ENCODE measurements at places on chromosomes 12 and 14.
A peak's percentile ranks its signal among the peaks of the same experiment; 100 is the strongest.

DNA sequence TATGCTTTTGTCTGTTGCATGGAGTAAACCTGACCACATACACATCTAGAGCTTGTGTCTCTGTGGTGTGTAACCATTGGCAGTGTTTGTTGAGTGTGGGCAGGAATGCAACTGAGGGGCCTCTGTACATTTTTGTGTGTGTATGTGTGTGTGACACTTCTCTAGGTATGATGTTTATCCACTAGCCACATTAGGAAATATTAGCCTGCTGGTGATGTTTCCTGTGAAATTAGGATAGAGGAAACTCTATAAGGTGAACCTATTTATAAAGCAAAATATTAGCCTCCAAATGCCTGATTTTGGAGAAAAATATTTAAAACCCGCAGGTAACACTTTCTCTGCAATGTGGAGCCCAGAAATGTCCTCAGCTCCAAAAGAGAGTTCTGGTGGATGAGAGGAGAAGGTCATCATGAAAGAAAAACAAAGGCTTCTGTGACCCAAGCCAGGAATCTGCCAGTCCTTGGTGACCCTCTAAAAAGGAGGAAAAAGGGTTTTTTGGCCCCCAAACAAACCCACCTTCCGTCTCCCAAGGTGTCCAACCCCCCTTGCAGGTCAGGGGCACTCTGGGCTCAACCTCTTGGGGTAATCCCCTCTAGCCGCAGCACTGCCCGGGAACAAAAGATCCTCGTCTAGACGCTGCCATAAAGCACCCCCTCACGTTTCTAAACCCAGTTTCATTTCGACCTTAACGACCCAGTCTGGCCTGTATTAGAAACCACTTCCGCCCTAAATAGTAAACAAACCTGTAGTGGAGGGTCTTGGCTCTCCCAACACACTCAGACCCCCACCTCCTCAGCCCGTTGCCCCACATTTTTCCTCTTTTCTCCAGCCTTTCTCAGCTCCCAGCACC, 3.1 kb upstream of the HOTAIR start:
- no peak for DNase-seq

DNA sequence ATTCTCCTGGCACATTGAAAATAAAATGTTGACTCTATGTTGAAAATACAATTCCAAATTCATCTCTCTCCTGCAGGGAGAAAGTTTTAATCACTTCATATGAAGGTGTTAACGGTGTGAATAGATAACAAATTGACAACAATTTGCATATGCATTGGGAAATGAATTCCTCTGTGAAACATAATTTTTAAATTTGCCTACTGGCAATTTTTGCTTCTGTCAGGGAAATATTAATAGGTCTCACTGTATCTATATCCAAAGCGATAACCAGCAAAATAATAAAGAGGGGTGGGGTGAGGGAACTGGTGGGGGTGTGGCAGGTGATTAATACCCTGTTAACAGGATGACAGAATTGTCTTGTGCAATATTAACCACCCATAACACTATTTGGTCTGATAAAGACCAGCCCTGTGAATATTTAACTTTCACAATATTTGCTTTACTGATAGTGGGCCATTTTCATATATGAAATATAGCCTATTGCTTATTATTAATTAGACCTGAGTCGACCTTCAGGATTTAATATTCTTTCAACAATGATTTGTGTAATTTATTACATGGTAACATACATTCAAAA, 239.0 kb upstream of the SSTR1 start:
- no peak for DNase-seq

GRCh38 chr14:95240859-95241813, 78.6 kb downstream of the CLMN start:
- no peak for DNase-seq

DNA sequence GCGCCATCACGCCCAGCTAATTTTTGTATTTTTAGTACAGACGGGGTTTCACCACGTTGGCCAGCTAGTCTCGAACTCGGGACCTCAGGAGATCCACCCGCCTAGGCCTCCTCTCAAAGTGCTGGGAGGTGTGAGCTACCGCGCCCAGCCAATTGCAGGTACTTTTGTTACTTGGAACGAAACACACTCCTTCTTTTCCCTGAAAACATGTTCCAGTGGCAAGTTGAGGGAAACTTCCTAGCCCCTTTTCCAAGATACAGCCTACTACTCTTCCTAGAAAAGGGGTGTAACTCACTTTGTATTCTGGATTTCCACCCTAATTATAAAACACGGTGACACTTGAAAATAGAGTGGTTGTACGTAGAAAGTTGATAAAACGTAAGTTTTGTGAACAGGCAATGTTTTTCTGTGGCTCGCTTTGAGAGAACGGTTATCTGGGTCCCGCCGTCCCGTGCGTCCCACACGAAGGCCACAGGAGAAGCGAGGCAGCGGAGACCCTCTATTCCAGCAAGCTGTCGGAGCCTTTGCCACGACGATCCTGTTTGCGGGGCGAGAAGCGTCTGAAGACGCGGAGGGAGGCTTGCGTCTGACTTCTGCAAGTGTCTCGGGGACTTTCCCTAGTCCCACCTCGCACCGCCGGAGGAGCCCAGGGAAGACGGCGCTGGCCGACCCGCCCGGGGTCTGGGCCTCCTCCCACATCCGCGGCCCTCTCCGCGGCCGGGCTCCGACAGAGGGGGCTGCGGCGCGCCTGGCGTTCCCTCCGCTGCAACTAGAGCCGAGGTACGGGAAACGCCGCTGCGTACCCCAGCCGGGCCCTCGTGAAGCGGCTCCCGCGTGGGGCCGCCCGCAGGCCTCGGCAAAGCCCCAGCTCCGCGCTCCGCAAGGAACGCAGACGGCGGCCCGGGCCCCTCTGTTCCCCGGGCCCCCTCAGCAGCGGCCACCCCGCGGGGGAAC, 745 bp downstream of the CDCA4 start:
- peak; percentile 72 for DNase-seq

- DNase-seq, result no peak
Measured at GRCh38 chr14:33777681-33778080, 173.2 kb downstream of the EGLN3 start.

DNA sequence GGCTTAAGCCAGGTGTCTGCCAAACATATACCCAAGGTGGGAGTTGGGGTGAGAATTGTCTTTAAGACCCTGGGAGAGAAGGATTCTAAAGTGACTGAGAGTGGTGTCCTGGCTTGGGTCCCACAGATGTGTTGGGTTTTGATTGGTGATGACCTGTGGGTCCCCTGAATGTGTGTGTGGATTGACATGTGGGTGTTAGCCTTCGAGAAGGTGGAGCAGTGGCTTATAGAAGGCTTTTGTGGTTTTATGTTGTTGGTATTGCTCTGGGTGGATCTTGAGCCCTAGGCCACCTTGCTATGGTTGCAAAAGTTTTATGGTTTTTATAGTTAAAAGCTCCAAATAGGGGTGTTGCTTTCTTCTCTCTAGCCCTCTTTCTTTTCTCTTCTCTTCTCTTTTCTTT, 29.7 kb downstream of the PLEKHG3 start:
- DNase-seq, result no peak

GRCh38 chr14:56199982-56200577, 81.9 kb downstream of the PELI2 start:
- DNase-seq, result peak; percentile 9

DNA sequence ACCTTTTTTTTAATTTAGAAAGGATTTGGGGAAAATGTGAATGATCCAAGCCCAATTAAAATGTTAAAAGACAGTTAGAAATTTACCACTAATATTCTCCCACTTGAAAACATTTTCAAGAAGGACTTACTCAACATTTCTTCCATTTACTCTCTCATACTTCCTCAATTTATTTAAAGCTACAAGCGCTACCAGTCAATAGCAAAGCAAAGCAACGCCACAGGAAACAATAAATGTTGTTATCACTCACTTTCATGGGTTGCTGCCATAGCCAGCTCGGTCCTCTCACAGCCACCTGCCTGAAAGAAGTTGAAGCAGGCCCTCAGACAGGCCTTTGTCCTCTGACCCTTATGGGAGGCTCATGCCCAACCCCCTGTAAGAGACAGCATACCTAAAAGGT, 6.0 kb upstream of the SOS2 start:
- no peak for DNase-seq

DNA sequence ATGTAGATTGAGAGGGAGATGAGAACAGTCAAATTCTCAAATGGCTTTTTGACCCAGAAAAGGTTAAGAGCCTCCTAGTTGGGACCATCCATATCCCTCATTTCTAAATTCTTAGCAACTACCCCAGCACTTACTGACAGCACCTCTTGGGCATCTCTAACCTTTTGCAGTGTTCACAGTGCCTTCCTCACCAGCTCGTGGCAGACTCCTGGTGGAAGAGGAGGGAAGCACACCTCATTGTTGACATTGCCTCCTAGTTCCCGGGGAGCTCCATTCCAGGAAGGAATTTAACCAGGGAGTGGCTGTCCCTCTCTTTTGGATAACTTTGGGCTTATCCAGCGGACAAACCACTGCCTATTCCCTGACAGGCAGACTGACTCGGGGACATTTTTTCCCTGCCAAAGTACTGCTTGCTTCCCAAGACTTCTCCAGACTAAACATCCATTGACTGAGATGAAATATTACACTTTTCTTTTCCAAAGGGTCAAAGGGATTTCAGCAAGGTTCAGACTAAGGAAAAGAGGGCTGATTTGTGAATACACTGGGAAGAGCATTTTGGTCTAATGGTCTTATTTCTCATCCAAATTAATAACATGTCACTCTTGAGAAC, 9.0 kb upstream of the OR6J1 start:
- DNase-seq, result peak; percentile 55

DNA sequence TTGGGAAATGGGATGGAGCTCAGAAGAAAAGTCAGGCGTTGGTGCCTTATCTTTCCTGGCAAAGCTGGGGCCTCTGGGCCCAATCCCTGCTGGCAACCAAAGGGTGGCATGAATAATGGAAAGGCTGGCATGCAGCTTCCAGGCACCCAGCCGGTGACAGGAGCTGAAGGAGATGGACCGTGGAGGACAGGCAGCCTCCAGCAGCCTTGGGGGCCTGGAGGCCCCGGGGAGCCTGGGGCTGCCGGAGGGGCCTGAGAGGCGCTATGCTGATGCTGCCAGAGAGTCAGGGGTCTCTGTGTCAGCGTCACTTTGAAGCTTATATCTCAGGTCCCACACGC, 38.2 kb upstream of the EML1 start:
- peak; percentile 17 for DNase-seq

DNA sequence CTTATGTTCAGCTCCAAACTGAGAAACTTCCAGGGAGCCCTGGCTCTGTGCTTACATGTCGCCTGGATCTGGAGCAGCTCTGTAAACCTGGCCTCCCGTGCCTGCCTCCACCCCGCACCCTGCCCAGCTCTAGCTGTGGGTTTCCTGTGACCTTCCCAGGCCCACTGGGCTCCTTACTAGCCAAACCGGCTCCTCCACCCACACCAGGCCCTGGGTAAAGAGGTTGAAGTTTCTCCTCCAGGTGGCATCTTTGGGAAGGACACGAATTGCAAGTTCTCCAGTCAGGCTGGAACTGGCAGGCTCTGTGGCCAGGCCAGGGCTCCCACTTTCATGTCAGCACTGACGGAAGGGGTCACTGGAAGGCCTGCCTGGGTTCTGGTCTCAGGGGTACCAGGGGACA, 60.9 kb upstream of the ZFP36L1 start:
- DNase-seq, result no peak

- no peak for DNase-seq
Measured at GRCh38 chr14:89828471-89829165, 125.9 kb downstream of the EFCAB11 start.

GRCh38 chr14:24237463-24237955, 4.8 kb downstream of the GMPR2 start:
- DNase-seq, result no peak

DNA sequence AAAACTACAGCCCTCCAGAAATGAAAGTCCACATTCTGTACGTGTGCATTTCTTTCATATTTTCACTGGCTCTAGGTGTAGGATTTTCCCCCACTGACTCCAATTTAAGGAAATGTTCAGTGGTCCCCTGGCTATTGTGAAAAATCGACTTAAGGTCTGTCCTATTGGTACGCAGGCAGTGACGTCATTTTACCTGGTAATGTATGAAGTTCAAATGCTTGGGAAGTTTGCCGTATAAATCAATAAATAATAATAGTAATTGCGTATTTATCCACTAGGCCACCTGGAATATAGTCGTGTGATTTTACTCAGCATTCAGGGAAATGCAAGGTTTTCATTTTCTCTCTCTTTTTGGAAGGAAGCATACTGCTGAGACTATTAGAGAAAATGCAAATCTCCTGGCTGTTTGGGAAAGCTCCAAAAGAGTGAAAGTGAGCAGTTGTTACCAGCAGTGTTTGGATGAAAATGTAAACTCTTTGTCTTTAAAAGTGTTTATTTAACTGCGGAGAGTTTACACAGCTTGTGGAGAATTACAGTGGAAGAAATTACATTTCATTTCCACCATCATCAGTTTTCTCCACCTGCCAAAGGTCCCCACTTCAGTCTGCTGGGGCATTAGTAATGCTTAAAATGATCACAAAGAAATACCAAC, 107.0 kb downstream of the EXOC5 start:
- no peak for DNase-seq

DNA sequence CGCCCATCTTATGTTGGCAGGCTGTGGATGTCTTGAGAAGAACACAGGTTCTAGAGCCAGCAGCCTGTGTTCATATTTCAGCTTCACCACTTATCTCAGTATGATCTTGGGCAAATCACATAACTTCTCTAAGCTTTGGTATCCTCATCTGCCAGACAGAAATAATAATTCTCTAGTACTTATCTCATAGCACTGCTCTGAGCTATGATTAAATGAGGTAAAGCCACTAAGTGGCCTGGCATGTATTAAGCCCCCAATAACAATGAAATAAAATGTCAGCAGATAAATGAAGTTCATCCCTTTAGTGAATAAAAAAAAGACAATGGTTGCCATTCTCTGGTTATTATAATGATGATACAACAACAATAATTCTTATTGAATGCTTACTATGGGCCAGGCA, 104.9 kb upstream of the EEA1 start:
- no peak for DNase-seq

GRCh38 chr12:99027461-99027860, 382.4 kb downstream of the APAF1 start:
- DNase-seq, result no peak

GRCh38 chr14:99192028-99192621, 79.9 kb downstream of the BCL11B start:
- no peak for DNase-seq

- DNase-seq, result no peak
Measured at GRCh38 chr12:72647139-72647538, 375.0 kb downstream of the TRHDE start.

DNA sequence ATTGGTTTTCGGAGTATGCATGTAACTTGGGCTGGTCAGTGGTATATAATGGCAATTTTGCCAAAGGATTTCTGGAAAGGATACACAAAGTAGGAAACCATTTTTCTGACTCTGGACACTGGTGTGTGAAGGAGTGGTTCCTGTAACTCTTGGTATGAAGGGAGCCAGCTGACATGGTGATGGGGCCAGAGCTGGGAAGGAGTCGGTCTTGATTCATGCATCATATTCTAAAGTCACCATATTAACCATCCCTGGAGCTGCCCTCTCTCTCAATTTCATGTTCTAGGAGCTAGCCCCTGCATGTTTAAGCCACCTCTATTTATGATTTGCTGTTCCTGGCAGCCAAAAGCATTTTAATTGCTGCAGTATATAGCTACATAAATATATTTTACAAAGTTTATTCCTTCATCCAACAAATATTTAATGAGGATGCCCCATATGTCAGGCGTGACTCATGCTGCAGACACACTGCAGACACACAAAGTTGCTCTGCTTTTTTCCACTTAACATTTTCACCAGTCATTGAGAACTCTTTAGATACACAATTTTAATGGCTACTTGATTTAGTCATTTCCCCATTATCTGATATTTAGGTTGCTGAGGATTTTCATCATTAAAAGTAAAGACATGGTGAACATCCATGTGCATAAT, 78.7 kb upstream of the PSMC1 start:
- DNase-seq, result no peak

GRCh38 chr14:89845346-89845745, 109.2 kb downstream of the EFCAB11 start:
- no peak for DNase-seq

GRCh38 chr12:13534645-13535398, 338.3 kb downstream of the EMP1 start:
- peak; percentile 19 for DNase-seq
